ENCODE measurements at places on chromosomes 4 and X.

DNA sequence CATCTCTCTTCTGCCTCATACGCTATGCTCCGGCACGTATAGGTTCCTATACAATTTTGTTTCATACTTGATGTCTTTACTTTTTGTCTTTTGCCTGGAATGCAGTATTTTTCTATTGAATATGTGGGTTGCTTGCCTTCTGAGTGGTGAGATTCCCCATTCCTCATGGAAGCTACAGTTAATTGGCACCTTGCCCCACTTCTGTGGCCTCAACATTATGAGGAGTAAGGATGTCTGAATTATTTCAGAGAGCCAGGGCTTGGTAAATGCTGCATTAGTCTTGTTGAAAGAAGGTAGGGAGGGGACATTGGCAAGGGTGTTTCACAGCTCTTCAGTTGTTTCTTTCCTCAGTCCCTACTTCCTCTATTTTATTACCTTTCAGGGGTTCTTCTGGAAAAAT lies 23.0 kb downstream of the CDKL5 start:
- DNase-seq, result no peak

- peak; percentile 20 for DNase-seq
Measured at GRCh38 chr4:128454881-128455280, 167.3 kb upstream of the PGRMC2 start.

DNA sequence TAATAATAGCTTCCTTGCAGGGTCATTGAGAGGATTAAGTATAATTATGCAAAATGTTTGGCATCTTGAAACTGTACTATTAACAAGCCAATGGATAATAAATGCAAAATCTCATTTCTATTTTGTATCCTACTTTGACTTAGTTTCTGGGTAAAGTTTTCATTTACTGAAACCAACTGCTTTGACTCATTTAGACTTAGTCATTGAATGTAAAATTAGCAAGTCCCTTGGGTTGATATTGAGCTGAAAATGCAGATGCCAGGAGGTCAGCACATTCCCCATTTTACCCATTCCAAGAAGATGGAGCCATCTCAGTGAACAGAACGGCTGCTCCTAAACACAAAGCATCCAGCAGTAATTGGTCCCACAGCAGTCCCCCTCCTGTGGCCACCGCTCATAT lies 74.7 kb upstream of the GATB start:
- no peak for DNase-seq

- no peak for DNase-seq
Measured at GRCh38 chr4:103011378-103012025, 8.0 kb downstream of the SLC9B1 start.

DNA sequence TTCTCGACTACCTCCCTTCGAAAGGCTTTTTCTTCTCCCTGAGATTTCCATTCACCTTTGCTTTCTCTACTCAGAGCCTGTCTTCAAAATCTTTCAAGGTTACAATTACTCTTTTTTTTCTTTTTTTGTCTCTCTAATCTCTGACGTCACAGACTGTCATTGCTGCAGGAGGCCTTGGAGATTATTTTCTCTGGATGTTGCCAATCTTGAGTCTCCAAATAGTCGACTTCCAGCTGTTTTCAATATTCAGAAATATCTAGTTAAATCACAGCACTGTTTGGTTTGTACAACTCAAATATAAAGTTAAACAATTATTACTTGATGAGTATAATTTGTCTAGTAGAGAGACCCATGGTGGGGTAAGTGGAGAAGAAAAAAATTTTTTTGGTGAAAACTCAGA lies 359.0 kb upstream of the BOD1L1 start:
- no peak for DNase-seq

DNA sequence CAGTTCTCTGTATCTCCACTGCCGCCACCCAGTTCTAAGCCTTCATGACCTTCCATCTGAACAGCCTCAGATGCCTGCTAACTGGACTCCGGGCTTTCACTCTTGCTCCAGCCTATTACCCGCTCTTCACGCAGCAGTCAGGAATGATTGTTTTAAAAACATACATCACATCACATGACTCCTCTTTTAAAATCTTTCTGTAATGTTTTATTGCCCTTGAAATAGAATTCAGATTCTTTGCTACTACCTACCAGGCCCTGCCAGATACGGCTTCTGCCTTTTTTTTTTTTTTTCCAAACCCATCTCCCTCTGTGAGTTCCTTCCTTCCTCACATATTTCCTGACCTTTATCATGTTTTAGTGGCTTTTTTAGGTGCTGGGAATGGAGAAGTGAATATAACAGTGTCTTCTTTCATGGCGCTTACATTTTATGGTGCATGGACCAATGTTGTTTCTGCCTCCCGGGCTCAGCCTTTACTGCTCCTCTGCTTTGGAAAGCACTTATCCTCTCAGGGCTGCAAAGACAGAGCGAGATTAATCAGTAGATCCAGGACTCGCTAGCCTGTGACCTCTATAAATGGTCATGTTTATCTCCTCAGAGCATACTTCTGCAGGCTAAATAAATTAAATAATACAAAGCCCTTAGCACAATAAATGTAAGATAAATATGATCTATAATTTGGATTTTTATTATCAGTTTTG lies 58.0 kb downstream of the FBXO8 start:
- no peak for DNase-seq

DNA sequence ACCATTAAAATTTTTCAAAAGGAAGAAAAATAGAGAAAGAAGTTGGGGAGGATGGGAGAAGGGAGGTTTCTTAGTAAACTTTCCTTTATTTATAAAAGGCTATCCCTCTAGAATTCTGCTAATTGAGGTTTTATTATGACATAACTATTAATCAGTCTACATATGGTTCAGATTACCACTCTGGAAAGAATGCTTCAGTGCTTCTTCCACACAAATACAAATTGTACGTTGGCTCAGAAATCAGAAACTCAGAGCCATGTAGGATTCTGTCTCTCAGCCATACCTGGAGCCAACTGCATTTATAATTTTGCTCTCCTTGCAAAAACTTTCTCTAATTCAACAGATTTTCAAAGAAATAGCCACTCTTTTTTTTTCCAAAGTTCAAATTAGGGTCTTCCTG lies 37.1 kb downstream of the SRPX start:
- DNase-seq, result no peak

DNA sequence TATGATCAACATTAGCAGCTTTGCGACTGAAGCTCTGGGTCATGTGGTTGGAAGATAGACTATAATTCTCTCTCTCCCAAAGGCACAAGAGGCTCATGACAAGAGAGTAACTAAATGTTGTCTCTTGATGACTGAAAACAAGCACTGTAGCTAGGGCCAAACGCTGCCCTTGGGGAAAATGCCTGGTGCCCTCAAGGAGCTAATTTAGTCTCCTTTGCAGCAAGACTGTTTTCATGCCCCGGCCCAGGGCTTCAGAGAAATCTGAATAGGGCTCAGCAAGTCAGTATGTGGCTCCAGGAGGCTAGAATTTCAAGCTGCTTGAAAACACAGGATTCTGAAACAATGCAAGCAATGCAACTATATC lies 411.9 kb downstream of the GPAT3 start:
- no peak for DNase-seq

DNA sequence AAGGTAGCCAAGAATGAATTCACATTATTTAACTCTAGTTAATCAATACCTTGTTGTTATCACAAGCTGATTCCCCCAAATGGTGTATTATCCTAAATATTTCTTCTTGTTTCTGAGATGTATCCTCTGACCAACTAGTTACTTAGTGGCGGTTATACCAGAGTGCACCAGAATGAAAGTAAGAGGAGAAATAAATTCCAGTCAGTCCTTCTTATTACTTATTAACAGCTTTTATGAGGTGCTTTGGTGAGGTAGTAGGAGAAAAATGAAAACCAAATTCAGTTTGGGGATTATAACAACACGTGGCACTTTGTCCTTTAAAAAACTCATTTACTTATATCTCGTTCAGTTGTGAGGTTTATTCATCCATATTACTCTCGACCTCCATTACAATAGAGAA lies 101.9 kb downstream of the AMMECR1 start:
- DNase-seq, result no peak

DNA sequence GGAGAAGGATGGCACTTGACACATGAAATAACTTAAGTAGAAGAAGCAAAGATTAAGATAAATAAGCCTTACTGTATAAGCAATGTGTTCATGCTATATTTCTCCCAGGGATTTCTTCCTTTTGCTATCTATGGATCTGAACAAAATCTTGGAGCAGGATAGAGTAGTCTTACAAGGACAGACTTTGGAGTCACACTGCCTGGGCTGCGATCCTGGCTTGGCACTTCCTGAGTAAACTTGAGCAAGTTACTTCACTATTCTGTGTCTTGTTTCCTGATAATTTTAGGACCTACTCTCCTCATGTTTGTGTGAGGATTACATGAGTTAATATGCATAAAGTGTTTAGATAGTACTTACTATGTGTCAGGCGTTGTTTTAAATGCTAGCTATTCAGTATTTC lies 340.0 kb upstream of the MAOA start:
- no peak for DNase-seq

GRCh38 chr4:53782458-53782845 lies 191.2 kb upstream of the LNX1 start:
- no peak for DNase-seq

DNA sequence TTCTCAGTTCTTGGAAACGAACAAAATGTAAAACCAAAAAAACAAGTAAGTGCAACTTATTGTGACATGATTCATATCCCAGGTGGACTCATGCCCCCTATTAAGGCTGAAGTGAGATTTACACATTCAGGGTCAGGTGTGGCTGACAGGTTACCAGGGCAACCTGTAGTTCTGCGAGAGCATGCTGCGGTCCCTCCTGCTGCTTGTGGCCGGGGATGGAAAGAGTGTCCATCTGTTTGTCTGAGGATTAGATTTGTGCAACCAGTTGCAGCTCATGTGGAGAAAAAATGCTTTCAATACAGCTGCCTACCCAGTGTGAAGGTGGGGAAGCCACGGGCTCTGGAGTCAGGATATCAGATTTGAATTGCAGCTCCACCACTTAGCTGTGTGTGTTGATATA lies 78.8 kb downstream of the FAM184B start:
- DNase-seq, result no peak

- DNase-seq, result no peak
Measured at GRCh38 chrX:69082753-69083150, 82.5 kb downstream of the PJA1 start.
